ENCODE measurements at places on chromosomes 16 and 17.
A peak's percentile ranks its signal among the peaks of the same experiment; 100 is the strongest.

GRCh38 chr17:7004398-7005253 is 7.8 kb upstream of the RNASEK start:
- DNase-seq: peak; percentile 36

- no peak for DNase-seq
These were observed 645.3 kb downstream of the MAF start for GRCh38 chr16:78955206-78955605.

GRCh38 chr17:50771991-50772785 is 4.9 kb upstream of the ANKRD40CL start:
- DNase-seq: no peak

DNA sequence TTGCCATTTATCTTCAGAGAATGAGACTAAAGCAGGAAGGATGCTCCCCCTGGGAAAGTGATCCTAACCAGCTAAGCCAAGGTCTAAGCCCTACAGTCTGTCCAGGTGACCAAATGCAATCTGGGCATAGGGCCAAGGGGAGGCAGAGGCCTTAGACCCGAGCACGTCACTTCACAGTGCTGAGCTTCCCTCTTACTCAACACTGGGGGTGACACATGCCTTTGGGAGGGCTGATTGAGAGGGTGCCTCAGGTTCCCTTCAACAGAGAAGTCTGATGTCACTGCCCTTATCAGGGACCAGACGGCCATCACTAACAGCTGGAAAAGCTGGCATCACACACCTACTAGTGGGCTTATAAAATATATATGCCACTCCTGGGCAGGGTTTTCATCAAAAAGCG is 4.0 kb downstream of the CIAO2B start:
- DNase-seq: no peak

DNA sequence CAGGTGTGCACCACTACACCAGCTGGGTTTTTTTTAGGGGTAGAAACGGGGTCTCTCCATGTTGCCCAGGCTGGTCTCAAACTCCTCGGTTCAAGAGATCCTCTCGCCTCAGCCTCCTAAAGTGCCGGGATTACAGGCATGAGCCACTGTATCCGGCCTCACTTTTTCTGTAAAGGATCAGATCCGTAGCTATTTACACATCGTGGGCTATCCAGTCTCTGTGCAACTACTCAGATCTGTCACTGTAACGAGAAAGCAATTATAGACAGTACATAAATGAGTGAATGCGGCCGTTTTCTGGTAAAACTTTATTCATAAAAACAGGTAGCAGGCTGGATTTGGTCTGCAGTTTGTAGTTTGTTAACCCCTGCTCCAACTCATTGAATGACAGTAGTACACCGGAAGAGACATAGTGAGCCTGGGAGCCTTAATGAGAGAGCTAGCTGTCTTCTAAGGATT is 44.5 kb downstream of the VMP1 start:
- peak; percentile 38 for DNase-seq

All from activated CD4-positive, alpha-beta memory T cell treated with anti-CD3 and anti-CD28 coated beads, Interleukin-2, amount 10 ng/mL, durations not matched to agents 7 days and 5 days (primary cell).